Endodermal cell (in vitro differentiated cells): ENCODE measurements at places on chromosomes 7 and 10.

DNA sequence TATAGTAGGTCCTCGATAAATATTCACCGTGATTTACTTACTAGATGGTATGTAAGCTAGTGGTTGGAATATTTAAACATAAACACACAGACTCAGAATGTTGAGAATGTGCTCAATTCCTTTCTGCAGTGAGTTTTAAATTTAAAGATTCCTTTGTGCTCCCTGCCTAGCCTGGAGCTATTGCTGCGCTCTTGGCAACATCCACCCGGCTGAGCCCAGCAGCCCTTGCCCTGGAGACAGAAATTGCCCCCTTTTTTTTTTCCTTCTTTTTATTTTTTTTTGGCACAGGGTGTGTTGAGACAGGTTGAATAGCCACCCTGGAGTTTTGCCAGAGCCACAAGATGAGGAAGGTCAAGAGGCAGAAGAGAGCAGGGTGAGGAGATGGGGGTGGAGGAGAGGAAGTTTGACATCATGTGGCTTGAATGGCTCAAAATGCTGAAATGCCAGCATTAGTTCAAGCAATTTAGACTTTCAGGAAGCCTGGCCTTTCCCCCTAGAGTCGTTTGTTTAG, 180.8 kb downstream of the PRKCQ start:
- H3K4me3 ChIP-seq, result no peak overlapping the region
- H3K4me1 ChIP-seq, result no peaks in the 10 kb centered on the region
- no peak for DNase-seq
- H3K27ac ChIP-seq, result no peak overlapping the region
- H3K27me3 ChIP-seq, result no peaks in the 10 kb centered on the region

DNA sequence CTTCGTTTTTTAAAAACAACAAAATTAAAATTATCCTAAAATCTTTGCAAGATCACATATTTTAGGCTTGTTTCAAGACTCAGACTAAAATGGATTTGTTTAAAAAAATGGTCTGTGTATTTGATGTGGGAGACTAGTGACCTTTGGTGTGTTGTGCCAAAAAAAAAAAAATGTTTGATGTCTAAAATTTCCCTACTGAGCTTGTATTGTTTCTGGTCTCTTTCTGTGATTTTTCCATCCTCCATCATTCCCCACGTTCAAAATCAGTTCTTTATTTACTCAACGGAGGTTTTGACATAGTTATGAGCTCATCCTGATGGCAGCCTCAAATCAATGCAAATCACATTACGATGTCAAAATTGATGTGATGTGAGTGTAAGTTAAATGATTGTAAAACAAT, 326.2 kb downstream of the RNLS start:
- peaks cover 4% of the 10 kb centered on the region for H3K4me1 ChIP-seq
- H3K36me3 ChIP-seq, result no peaks in the 10 kb centered on the region
- no peaks in the 10 kb centered on the region for H3K27me3 ChIP-seq
- H3K27ac ChIP-seq, result no peak overlapping the region

DNA sequence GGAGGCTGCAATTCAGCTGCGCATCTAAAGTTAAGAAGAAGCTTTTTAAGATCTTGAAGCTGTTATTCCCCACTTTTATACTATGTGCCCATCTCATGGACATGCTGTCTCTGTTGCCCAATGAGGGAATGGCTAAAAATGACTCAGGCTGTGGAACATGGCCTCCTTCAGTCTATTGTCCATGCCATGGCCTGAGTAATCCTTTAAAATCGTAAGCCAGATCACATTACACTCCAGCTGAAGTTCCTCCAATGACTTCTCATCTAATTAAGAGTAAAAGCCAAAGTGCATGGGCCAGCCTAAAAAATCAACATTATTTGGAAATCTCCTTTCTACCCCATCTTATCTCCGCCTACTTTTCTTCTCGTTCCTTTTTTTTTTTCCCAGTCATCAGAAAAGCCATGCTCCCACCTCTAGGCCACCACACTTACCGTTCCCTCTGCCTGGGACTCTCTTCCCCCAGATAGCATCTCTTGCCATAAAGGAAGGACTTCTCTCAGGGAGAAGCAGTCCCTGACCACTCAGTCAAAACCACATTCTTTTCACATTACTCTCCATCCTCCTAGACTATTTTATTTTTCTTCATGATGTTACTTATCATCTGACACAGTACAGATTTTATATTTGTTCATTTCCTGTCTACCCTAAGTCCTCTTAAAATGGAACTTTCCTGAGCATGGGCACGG, 337.4 kb downstream of the PRPF18 start:
- H3K27ac ChIP-seq, result no peak overlapping the region
- H3K27me3 ChIP-seq, result no peaks in the 10 kb centered on the region

- peak overlapping the region; percentile 57 for H3K27ac ChIP-seq
- H3K36me3 ChIP-seq, result no peaks in the 10 kb centered on the region
- no peak for DNase-seq
- no peaks in the 10 kb centered on the region for H3K27me3 ChIP-seq
These were observed 22.8 kb downstream of the UNC5B start for GRCh38 chr10:71234970-71235685.
